ENCODE measurements at places on chromosomes 3 and 15. TPM values are rescaled to one million over a fixed set of nuclear protein-coding genes. Genes with fewer than 3 reads are reported as not detected.

DNA sequence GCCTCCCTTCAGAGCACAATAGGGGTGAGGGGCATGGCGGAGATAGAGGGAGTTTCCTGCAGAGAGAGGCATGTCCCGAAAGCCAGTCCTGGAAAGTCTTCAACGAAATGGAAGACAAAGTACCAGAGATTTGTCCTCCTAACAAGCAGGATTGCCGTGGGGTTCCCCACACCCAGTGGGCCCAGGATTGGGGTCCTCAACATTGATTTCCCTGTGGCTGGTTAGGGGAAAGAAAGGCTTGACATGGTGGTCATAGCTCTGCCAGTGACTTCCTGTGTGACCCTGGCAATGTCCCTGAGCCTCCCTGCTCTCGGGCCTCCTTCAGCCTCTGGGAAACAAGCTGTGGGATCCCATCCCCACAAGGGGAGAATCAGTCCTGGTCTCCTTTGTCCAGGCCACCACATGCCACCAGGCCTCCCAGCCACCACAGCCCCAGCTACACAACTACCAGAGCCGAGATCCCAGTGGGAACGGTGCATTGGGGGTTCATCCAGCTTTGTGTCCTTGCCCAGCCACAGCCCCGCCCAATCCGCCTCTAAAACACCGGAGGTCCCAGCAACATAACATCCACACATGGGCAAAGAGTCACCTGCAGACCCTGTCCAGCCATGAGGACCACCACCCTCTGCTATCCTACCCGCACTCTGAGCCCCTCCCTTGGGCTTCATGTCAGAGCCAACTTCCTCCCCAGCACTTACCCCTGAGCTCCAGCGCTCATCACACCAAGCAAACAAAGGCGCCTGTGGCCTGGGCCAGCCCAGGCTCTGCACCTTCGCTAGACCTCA is 63.0 kb downstream of the ADAMTS17 start:
- DNase-seq: no peak

GRCh38 chr3:27252646-27253045 is 116.5 kb downstream of the NEK10 start:
- DNase-seq: no peak

DNA sequence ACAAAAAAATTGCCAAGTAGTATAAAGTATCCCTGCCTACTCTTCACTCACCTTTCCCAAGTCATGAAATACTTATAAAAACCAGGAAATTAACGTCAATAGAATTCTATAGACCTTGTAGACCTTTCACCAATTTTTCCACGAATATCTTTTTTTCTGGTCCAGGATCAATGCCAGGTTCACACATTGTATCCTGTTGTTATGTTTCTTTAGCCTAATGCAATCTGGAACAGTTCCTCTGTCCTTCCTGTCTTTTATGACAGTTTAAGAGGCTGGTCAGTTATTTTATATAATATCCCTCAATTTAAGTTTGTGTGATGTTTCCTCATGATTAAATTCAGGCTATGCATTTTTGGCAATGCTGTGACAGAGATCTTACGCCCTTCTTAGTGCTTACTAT is 63.2 kb upstream of the MAGI1 start:
- no peak for DNase-seq

DNA sequence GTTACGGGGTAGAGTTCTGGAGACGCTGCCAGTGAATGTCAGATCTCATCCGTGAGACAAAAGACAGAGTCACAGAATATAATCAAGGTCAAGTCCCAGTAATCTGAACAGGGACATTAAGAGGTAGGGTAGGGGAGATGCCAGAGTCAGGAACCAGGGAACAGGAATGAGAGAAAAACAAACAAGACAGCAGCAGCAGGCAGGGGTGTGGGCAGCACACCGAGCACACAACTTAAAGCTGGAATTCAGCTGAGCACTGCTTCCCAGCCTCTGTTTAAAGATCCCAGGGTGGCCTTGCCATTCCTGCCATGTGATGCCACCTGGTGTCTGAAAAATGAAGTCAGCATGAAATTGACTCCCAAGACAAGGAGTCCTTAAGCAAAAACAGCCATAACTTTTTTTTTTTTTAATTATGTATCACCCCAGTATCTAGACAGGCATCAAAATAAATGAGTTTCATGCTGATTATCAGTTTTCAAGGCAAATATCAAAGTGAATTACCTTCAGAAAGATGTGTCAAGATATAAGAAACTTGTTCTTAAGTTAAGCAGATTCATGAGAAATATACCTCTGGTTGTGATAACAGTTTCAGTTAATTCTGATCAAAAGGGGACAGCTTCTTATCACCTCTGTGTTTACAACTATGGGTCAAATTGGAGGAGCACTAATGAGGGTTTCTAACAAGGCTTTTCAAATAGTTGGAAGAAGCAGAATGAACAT is 203.7 kb downstream of the SLC9A9 start:
- no peak for DNase-seq

DNA sequence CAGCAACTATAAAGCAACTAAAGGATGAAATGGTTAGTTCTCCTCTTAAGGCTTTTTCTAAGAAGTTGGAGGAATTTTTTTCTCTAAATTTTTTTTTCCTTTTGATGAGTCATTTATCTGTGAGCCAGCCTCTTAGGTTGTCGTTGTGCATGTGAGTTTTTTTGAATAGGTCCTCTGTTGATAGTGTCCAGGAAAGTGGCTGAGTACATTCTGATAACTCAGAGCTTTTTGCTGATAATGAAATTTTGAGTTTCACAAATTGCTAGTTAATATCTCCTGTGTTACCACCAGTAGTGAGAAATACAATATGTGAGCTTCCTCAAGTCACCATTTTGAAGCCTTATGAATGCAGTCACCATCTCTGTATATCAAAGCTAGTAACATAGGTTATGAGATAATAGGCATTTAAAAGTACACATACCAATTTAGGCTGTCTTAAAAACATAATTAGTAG is 7.1 kb upstream of the LXN start:
- DNase-seq: no peak

DNA sequence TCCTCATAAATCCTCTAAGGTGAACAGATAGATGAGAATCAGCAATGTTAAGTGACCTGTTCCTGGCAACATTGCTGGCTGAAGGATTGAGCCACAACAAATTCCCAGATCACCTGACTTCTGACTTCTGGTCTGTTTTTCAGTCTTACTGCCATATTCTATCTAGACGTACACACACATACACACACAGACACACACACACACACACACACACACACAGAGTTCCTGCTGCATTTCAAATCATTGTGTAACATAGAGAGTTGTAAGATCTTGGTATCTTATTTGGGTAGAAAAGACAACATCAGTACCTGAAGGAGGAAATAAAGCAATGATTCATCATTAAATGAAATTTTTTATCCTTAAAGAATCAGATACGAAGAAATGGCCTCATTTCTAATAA is 342.6 kb downstream of the MFSD1 start:
- DNase-seq: no peak

- DNase-seq: no peak
Measured at GRCh38 chr3:160401291-160402095, 2.0 kb downstream of the SMC4 start.

DNA sequence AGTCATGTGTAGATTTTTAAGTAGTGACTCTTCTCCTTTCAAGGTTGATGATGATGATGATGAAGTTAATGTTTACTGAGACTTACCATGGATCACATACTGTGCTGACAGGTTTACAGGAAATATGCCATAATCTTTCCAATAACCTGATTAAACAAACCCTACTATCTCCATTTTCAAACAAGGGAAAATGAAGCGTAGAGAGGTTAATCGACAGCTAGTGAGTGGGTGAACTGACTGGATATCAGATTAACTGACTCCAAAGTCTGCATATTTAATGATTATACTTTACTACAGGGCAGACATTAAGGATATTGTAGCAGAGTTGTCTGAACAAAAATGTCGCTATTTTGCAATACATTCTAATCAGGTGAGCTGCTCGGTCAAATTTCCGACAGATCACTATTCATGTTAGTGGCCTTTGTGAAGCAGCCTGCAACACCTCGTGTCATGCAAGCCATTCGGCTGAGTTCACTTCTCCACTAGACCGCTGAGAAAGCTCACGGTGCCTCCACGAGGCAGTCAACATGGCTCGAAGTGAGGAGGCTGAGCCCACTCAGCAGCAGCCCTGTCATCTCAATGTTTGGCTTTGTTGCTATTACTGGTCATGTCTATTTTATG is 264.2 kb downstream of the NFKBIZ start:
- no peak for DNase-seq

DNA sequence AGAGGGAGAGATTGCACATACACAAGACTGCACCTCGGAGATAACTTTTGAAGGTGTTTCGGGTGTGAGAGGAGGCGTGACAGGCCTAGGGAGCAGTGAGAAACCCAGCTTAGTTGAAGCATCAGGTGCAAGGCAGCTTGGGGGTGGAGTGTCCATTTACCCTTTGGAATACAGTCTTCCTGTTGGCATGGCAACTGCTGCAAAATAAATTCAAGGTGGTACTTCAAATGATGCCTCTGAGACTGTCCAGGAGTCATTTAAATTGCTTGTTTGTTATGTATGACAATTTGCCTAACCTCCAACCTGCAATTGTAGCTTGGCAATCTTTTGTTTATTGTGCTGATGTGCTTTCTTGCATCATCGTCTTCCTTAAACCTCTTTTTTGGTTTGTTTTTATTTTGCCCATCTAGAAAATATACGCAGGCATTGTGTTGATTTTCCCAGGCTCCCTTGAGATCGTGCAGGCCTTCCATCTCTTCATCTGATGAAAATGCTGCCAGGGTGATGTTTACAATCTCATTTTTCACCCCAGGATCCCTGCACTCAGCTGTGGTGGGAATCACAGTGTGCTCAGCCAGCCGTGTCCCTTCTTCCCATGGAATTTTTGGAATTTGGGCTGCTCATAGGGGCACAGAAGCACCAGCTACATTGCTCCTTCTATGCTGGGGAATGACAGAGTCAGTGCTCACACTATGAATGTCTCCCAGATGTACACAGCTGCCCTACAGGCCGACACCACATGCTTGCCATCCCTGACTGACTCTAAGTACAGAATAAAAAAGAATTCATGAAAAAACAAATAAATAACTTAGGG is 583.1 kb upstream of the CFAP20DC start:
- DNase-seq: no peak

GRCh38 chr15:92523176-92523575 is 129.5 kb downstream of the ST8SIA2 start:
- DNase-seq: no peak

The LSMEM2 gene
- 0.51 TPM for total RNA-seq

The TSEN2 gene
- total RNA-seq: 14.7 TPM

The COL6A5 gene
- not detected for total RNA-seq

The CPLX3 gene
- not detected for total RNA-seq

The EXD1 gene
- not detected for total RNA-seq

The CPOX gene
- total RNA-seq: 19.4 TPM

The TLR9 gene
- total RNA-seq: 0.81 TPM

Data from aorta (tissue), 5 donors.